Right kidney (tissue), 9 donors: ENCODE measurements at places on chromosomes 12 and 14.
A peak's percentile ranks its signal among the peaks of the same experiment; 100 is the strongest.

DNA sequence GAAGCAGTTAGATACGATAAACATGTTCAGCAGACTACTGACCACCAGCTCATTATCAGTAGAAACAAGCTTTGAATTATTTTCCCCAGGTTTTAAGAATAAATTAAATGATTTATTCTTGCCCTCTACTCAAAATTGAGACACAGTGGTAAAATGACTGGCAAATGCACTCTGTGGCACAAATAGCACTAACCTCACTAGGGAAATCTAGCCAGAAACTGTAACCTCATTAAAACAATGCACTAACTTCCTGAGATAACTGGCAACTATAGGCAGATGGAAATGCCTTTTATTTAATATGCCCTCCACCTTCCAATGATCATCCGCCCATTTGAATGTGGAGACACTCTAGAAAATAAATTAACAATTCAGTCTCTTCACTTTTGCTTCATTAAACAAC lies 33.2 kb downstream of the CPNE8 start:
- no peak for DNase-seq

- DNase-seq: no peak
Measured at GRCh38 chr14:75442642-75443041, 14.8 kb downstream of the JDP2 start.

DNA sequence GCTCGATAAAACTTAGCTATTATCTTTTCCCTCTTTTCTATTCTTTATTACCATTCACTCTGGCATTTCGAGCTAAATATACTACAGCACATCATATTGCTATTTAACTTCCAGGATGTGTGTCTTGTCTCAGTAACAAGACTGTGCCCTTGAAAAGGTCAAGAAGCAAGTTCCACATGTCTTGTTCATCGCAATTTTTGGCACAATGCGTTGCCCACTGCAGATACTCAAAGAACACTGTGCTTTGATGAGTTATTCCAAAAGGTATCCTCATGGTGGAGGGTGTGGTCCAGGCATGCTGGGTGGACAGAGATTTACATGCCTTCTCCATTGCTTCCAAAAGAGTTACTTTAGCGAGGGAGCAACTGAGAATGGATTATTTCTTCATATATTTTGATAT lies 6.6 kb downstream of the E2F7 start:
- no peak for DNase-seq

DNA sequence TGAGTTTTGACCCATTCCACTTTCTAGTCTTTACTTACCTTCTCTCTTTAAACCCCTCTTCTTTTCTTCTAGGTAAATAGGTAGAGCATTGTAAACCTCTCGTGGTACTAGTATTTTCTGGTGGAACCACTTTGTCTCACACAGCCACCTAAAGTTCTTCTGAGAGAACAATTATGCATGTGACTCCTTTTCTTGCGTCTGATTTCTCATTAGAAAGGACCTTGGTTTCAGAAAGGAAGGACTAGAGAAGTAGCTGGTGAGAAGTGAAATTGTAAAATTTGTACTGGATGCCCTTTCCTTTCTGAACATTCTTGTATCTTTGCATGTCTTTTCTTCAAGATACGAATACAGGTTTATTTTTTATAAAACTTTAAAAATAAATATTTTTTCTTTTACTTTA lies 99.0 kb downstream of the NUBPL start:
- DNase-seq: no peak

DNA sequence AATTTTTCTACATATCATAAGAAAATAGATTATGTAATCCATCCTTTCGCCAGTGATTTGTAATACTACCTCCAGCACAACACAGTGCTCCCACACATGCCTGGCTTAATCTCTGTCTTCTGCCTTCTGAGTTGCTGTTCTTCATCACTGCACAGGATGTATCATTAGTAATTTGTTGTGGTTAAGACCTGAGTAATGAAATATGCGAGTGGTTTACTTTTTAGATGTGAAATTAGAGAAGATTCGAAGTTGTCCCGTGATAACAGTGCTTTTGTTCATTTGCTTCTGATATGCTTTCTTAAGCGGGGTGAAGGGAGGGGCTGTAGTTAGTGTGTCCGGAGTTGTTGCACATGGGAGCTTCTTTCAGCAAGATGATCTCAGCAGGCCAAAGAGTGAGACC lies 18.1 kb downstream of the KRT85 start:
- DNase-seq: no peak

- DNase-seq: no peak
Measured at GRCh38 chr12:52183544-52183910, 8.3 kb downstream of the KRT80 start.

DNA sequence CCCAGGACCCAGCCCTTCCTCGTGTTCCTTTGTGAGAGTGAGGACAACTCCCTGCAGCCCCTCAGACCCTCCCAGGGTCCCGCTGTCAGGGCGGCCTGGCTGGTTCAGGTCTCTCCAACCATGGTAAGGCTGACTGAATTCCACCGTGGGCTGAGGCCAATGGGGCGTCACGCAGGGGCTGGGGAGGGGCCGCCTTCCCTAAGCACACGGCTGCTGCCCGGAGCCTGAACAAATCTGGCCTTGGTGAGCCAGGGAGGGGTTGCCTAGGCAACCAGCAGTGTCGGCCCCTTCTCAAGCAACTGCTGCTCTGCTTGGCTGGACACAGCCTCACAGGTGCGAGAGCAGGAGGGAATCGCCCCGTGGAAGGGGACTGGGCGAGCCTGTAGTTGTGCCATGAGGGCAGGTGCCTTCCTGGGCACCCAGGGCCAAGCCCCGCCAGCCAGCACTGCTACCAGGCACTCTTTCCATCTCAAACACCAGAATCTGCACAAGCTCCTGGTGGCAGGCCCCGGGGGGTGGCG lies 37.0 kb upstream of the GALNT9 start:
- DNase-seq: peak; percentile 75

- no peak for DNase-seq
Measured at GRCh38 chr12:113548467-113548866, 76.8 kb upstream of the LHX5 start.

DNA sequence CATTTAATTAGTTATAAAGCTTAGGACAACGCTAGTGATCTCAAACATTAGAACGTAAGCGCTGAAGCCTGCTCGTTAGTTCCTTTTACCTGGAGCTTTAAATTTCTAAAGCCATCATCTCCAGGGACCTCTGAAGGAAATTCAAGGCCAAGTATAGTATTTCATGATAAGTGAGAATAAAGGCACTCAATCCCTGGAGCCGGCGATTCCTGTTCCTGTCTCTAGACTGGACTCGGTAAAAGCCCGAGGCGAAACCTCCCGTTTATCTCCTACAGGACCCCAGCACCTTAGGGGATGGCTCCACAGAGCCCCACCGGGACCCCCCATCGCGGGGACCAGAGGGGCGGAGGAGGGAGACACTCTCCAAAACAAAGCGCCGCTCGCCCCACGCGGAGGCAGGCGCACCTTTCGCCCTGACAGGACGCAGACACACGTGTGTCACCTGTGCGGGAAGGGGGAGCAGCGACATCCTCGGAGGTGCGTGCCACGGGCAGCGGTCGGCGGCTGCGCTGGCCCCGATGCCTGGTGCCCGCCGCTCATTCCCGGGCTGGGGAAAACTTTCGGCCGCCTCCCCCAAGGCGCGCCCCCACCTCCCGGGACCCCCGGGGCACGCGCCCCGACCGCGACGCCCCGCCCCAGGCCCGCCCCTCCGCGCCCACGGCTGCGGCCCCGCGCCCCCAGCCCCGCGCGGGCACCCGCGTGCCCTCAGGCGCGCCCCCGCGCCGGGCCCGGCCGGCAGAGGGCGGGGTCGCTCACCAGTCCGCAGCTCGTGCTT lies 678 bp downstream of the RPS6KA5 start:
- DNase-seq: peak; percentile 71

DNA sequence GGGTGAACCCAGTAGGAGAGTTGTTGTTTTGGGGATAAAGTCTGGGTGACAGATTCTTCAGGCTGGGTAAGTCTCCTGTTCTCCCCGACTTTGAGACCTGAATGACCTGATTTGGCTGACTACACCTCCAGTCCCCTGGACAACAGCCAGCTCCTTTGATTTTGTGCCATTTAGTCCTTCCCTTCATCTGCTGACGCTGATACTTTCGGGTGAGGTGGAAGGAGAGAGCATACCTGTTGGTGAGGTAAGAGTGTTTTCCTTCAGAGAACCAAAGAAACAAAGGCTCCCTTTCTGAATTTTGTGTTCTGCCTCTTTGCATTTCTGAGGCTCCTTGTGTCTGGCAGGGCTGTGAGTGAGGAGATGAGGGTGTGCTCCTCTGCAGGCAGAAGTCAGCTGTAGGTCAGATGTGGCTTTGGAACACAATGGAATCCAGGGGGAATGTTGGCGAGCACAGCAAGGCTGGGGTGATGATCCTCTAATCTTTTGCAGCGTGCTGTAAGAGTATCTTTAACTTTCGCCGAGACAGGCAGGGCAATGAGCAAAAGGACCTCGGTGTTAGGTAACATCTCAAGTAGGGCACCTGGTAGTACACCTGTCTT lies 12.1 kb downstream of the ETV6 start:
- no peak for DNase-seq

- DNase-seq: no peak
Measured at GRCh38 chr12:114444422-114445279, 38.7 kb upstream of the TBX5 start.

DNA sequence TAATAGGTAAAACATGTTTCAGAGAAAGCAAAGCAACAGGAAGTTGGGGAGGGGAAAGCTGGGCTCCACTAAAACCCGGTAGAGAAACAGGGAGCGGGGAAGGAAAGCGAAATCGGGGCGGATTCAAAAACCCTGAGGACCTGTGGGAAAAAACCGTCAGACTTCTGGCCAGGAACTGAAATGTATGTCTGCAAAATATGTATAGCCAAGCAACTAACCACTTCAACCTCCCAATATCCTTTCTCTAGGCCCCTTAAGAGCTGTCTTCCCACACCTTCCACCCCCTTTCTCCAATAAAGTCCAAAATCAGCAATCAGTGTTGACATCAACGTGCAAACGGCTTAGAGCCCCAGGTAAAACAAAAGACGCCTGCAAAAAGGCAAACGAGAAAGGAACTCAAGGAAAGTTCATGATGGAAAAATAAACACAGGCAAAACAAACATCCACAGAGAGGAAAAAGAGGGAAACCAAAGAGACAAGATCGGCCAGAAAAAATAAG lies 32.8 kb downstream of the SIX1 start:
- no peak for DNase-seq

DNA sequence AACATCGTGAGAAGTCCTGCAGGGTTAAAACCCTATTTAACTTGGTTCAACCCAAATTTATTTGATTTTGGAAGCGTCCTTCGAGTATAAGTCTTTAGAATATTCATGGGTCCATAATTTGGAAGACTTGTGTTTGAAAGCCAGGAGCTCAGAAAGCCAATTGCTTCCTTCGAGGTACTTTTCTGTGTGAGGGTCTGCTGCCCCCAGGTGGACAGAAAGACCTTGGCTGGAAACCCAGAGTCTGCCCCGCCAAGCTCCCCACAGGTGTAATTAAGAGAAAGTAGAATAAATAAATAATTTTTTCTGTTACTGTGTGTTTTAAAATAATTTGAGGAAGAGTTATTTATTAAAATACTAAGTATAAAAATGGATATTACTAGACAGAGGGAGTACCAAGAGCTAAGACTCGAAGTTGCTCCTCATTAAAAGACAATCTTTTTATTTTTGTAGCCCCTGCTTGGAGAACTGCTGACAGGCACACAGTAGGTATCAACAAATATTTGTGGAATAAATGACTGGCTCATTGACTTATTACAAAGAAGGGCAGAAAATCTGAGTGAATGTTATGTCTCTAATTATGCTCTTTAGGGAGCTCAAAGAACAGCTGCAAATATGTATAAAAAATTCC lies 105.8 kb downstream of the PAH start:
- DNase-seq: no peak

GRCh38 chr12:29731591-29731990 lies 52.2 kb downstream of the TMTC1 start:
- no peak for DNase-seq
